ENCODE measurements at places on chromosomes 11 and 22.
A peak's percentile ranks its signal among the peaks of the same experiment; 100 is the strongest.

- DNase-seq = no peak
Observed at GRCh38 chr22:37510091-37510490, 9.1 kb downstream of the CARD10 start.

- DNase-seq = no peak
Observed at GRCh38 chr11:9008011-9008550, 4.3 kb upstream of the NRIP3 start.

GRCh38 chr22:30408388-30409102 lies 11.7 kb downstream of the SEC14L2 start:
- DNase-seq = no peak

GRCh38 chr22:27996981-27997380 lies 77.9 kb upstream of the PITPNB start:
- DNase-seq = peak; percentile 5

GRCh38 chr22:23177197-23177596 lies 3.1 kb upstream of the BCR start:
- DNase-seq = no peak

DNA sequence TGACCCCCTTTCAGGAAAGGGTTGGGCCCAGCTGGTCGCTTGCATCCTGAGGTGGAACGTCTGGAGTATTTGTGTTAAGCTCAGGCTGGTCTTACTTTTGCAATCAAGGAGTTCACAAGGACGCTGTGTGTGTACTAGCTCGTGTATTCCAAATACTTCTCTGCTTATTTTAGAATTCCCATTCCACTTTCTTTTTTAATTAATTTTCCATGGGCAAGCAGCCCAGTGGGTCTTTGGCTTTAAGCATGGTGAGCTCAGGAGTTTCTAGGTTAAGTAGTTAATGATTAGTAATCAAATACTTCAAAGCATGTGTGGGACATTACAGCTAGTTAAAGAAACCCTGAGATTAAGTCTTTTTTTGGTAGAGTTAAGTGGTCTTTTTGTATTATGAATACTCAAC lies 68.6 kb downstream of the CSNK2A3 start:
- DNase-seq = no peak

DNA sequence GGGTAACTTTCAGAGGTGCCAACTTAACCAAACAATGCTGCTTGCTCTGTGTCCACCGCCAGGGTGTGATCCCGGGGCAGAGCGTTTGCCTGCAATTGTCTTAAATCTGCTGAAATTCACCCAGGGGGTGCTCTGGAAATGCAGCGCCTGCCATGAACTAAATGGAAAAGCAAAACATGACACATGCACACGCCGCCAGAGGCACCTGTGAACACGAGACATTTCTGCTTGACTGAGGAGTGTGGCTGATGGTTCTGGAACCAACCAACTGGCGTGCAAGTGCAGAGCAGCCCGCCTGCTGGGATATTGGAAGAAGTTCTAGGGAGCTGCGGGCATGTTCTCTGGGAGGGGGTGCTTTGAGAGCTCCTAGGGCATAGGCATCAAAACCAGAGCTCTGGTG lies 30.4 kb downstream of the DSCAML1 start:
- no peak for DNase-seq

GRCh38 chr11:34348919-34349318 lies 8.9 kb downstream of the ABTB2 start:
- DNase-seq = no peak

- DNase-seq = no peak
Observed at GRCh38 chr11:70322666-70323065, 52.2 kb downstream of the PPFIA1 start.

DNA sequence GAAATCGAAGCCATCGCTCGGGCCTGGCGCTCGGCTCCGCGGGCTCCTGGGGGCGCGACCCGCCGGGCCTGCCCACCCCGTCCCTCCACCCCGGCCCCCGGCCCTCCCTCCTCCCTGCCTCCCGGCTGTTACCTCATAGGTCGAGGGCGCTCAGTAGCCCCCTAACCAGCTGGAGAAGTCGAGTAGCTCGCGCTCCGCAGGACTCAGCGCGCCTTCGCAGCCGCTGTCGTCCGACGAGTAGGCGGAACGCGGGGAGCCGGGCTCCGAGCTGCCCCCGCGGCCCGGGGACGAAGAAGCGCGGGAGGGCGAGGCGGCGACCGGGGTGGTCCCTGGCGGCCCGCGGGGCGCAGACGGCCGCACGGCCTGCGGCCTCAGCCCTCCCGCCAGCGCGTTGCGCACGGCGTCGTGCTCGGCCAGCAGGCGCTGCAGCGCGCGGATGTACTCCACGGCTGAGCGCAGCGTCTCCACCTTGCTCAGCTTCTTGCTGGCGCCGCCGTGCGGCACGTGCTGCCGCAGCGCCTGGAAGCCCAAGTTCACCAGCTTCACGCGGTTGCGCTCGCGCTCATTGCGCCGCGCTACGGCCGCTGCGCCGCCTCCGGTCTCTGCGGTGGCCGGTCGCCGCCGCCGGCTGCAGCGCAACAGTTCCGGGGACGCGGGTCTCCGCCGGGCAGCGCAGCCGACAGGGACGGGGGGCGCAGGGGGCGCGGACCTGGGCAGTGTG lies 627 bp downstream of the ASCL2 start:
- no peak for DNase-seq

- no peak for DNase-seq
Observed at GRCh38 chr11:63554877-63555223, 8.3 kb downstream of the PLAAT2 start.

- peak; percentile 67 for DNase-seq
Observed at GRCh38 chr22:43385770-43386641, 25.8 kb upstream of the MPPED1 start.

- no peak for DNase-seq
Observed at GRCh38 chr22:20964799-20965103, 2.3 kb upstream of the AIFM3 start.

DNA sequence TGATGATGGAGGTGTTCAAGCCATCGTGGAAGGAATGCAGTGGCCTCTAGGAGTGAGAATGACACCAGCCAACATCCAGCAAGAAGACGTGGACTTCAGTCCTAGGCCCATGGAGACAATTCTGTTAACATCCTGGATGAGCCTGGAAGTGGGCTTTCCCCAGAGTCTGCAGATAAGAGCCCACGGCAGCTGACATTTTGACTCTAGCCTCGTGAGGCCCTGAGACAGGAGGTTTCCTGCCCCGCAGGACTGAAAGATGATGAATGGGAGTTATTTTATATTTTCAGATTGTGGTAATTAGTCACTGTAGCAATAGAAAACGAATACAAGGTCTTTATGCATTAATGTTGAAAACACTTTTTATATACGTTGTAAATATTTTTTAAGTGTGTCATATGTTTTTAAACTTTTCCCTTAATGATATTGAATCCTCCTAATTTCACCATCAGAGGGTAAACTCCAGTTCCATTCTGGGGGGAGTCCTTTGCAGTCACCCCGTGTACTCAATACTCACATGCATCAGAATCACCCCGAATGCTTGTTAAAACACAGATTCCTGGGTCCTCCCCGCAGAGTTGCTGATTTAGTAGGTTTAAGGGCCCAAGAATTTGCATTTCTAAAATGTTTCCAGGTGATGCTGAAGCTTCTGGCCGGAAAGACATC lies 570 bp upstream of the TPCN2 start:
- no peak for DNase-seq

DNA sequence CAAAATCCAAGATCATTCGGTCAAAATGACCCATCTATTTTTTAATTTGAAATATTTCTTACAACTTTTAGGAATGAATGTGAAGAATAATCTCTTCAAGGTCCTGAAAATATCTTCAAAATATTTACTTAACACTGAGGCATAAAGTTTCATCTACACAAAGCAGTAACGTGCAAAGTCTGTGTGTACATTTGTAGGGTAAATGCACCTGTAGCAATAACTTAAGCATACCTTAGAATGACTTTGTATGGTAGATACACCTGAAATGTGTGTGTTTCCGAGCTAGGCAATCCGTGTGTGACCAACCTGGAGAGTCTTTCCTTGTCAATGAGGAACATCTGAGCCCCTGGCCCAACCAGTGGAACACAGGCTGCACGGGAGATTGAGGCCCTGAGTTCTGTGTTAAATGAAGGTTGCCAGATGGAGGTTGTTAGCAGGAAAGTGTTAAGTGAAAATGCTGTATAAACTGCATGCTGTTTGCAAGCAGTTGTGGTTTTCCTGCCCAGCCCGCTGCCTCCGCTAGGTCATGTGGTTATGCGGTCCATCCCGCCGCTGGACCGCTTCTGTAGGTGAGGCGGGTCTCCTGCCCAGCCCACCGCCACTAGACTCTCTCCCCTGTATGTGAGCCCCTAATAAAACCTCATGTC lies 7.6 kb upstream of the CTR9 start:
- DNase-seq = peak; percentile 62

DNA sequence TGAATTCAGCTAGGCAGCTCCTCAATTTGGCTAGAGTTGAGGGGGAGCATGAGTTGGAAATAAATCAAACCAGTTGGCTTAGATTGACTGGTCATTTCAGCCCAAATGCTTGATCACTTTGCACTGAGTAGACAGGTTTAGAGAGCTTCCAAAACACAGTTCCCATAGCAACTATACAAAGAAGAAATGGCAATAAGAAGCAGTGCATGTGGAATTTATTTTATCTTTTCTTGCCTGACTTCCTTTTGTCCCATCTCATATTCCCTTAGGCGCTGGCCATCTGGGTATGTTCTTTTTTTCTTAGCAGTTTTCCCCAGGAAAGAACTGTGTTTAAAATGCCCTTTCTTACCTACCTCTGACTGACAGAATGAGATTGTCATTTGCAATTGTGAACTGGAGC lies 38.7 kb upstream of the C11orf87 start:
- no peak for DNase-seq

DNA sequence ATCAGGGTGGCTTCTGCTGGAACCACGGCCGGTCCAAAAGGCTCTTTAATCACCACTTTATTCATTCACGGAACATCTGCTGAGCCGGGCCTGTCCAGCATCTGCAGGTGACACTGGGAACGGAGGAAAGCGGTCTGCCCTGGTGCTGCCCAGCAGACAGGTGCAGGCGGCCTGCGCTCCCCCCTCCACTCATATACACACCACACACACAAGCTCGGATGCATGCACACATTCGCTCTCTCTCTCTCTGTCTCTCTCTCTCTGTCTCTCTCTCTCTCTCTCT lies 736.9 kb downstream of the BRD1 start:
- DNase-seq = no peak

DNA sequence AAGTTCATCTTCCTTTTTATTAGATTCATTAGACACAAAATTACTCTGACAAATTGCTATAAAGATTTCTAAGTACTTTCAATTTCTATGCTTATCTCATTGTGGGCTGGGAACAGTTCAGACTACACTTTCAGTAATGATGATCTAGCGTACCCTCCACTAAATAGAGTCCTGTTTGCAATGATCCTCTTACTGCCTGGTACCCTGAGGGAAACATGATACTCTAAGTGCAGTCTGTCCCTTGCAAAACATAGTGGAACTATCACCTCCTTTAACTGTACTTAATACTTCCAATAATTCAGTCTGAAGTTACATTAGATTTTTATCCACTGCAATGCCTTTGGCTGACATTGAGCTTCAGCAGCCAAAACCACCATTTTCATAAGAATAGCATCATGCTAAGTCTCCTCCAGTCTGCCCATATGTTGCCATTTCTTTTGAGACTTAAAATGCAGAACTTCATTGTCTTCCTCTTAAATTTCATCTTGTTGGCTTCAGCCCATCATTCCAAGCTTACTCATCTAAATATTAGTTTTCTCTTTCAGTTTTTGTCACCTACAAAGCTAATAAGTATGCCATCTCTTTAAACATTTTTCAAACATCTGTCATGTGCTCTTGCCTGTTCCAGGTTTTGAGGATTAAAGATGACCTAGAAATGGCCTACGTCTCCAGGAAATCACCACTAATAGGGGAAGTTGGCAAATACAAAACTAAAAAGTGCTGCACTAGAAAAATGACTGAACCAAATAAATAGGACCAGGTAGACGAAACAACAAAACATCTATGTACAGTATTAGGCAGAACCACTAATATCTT lies 55.5 kb downstream of the PAK1 start:
- DNase-seq = no peak

DNA sequence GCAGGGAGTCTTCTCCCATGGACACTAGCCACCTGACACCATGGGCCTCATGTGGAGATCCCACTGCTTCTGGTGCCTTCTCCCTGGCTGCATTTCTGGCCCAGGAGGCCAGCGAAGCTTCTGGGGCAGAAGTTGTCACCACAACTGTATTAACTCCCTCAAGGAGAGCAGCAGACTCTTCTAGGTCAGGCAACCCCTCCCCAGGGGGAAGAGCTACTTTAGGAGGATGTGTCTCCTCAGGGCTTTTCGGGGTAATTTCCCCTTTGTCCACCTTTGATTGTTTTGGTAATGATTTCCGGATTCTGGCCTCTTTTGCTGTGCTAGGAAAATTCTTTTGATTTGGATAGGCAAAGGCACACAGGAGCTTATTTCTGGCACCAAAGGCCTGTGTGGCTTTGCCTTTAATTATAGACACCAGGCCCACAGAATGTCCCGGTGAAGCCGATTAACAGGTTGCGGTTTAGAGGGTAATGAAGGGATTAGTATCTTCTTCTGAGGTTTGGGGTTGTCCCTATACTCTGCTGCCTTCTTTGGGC lies 8.9 kb upstream of the UCP2 start:
- no peak for DNase-seq

Data from heart left ventricle (tissue), 16 donors.